ENCODE measurements at places on chromosomes 3 and 15.

DNA sequence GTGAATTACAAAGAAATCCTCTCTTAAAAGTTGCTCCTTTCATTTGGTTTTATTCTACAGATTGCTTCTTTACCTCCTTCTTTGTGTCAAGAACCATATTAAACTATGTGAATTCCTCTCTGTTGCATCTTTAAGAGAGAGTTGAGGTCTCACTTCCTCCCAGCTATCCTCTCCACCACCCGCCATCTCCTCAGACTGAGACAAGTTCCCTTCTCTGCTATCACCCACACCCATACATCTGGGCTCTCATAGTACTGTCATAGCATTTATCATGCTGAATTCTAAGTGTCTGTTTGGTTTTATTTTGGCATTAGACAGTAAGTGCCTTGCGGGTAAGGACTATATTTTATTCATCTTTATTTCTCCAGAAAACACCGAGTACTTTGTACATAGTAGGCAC lies 54.2 kb downstream of the B3GALNT1 start:
- DNase-seq, result no peak

DNA sequence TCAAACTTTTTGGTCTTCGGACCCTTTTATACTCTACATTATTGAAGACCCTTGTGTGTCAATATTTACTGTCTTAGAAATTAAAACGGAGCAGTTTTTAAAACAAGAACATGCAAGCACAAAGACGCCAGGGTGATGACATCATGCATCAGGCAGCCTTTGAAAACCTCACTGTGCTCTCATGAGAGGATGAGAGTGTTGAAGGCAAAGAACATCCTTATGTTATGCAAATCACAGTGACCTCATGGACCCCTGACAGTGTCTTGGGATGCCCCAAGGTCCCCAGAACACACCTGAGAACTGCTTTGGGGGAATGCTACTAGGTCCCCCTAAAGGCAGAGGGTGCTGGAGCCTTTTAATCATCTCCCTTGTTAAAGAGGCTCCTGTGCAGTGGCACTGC lies 51.6 kb downstream of the CHDH start:
- DNase-seq, result no peak

GRCh38 chr15:62920682-62921502 lies 121.7 kb upstream of the TPM1 start:
- DNase-seq, result no peak

DNA sequence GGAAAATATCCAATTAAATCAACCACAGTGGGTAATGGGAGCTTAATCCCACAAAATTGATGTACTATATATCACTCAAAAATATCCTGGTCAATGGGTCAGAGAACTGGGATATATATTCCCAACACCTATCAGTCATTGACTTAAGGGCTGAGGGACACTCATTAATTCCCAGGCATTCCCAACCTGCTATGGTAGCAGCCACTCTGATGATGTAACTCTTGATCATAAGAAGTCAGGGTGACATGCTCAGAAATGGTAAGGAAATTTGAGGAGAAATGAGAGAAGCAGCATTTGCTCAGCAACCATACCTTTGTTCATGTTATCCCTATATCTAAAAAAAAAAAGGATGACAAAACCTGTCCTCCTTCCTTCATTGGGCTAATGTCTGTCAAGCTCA lies 3.1 kb upstream of the PLOD2 start:
- DNase-seq, result no peak

DNA sequence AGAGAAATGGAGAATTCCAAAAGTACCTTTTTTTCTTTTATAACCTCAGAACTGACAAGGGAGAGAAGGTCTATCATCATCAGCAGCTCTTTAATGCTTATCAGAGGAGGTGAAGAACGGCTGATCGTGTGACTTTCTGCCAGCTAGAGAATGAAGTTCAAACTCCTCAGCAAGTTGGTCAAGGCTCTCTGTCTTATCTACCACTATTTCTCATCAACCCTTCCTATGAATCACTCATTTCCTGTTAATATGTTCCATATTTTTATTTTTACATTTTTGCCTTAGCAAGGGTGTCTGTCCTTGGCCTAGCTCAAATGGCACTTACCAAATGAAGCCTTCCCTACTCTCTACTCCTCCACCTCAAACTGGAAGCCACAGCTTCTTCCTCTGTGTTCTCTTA lies 73.1 kb upstream of the TSPAN3 start:
- no peak for DNase-seq

- no peak for DNase-seq
Observed at GRCh38 chr3:98945101-98945524, 43.6 kb upstream of the DCBLD2 start.

- DNase-seq, result no peak
Observed at GRCh38 chr3:36919439-36920160, 25.3 kb downstream of the TRANK1 start.
